Frontal cortex (tissue), 4 donors: ENCODE measurements at places on chromosomes 5 and 9. TPM values are rescaled to one million over a fixed set of nuclear protein-coding genes. Genes with fewer than 3 reads are reported as not detected.

The TRPM3 gene
- 18.8 TPM for total RNA-seq

The C5orf52 gene
- not detected for total RNA-seq

The GDNF gene
- total RNA-seq, result not detected

The SPINK13 gene
- total RNA-seq, result not detected

The PCDHGA7 gene
- total RNA-seq, result 4.9 TPM

The FAM221B gene
- not detected for total RNA-seq

The BBLN gene
- 55.4 TPM for total RNA-seq

The PCDHA1 gene
- total RNA-seq, result 8.6 TPM

The IFNA21 gene
- total RNA-seq, result not detected

The FGF1 gene
- 2.9 TPM for total RNA-seq

The MARVELD2 gene
- total RNA-seq, result 0.41 TPM

The HAVCR1 gene
- 0.82 TPM for total RNA-seq

The BARHL1 gene
- not detected for total RNA-seq

The CCDC112 gene
- total RNA-seq, result 87.6 TPM

The CARD9 gene
- total RNA-seq, result 0.41 TPM

The RGMB gene
- total RNA-seq, result 34.6 TPM

The PTGS1 gene
- 0.41 TPM for total RNA-seq

The KIF24 gene
- total RNA-seq, result 1.2 TPM

The SPATA9 gene
- total RNA-seq, result 0.82 TPM

The ADRA1B gene
- total RNA-seq, result 1.2 TPM

The QSOX2 gene
- total RNA-seq, result 8.2 TPM
